ENCODE measurements at places on chromosomes 1 and 21. TPM values are rescaled to one million over a fixed set of nuclear protein-coding genes. Genes with fewer than 3 reads are reported as not detected.

- no peak for DNase-seq
- no peak overlapping the region for H3K4me3 ChIP-seq
- H3K36me3 ChIP-seq, result peaks cover 4% of the 10 kb centered on the region
- no peaks in the 10 kb centered on the region for H3K4me1 ChIP-seq
Measured at GRCh38 chr1:25813734-25814471, 5.9 kb upstream of the MTFR1L start.

DNA sequence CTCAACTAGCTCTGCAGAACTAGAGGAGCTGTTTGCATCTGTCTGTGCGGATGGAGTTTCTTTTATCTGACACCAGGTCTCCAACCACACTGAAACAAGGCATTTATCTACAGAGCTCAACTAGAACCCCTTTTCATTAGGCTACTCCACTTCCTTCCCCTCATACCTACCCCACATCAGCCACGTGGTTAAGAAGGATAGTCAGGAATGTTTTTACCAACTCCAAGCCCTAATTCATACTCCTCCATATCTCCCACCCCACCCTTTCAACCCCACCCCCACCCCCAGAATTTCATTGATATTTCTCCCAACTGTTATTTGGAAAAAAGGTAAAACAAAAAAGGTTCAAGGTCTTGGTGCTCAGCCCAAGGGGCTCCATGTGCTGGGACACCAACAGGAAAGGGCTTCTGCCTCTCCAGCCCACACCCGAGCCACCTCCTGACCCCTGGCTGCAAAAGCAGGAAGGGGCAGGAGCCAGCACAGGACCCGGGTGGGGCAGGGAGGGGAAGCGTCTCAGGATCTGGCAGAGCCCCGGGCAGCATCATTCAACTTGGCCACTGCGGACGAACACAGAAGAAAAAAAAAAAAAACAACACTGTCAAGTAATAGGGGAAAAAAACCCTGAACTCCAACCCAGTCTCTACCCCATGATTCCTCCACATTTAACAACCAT lies 7.0 kb downstream of the ENSA start:
- H3K36me3 ChIP-seq, result no peaks in the 10 kb centered on the region
- no peak overlapping the region for H3K4me3 ChIP-seq
- H3K27ac ChIP-seq, result no peak overlapping the region

GRCh38 chr1:203099805-203100515 lies 14.1 kb upstream of the MYOG start:
- no peaks in the 10 kb centered on the region for H3K27me3 ChIP-seq
- no peak overlapping the region for H3K4me3 ChIP-seq
- no peaks in the 10 kb centered on the region for H3K4me1 ChIP-seq

- no peaks in the 10 kb centered on the region for H3K4me1 ChIP-seq
- no peaks in the 10 kb centered on the region for H3K27me3 ChIP-seq
- H3K36me3 ChIP-seq, result no peaks in the 10 kb centered on the region
- H3K4me3 ChIP-seq, result no peak overlapping the region
Measured at GRCh38 chr1:176612791-176613190, 149.8 kb downstream of the PAPPA2 start.

DNA sequence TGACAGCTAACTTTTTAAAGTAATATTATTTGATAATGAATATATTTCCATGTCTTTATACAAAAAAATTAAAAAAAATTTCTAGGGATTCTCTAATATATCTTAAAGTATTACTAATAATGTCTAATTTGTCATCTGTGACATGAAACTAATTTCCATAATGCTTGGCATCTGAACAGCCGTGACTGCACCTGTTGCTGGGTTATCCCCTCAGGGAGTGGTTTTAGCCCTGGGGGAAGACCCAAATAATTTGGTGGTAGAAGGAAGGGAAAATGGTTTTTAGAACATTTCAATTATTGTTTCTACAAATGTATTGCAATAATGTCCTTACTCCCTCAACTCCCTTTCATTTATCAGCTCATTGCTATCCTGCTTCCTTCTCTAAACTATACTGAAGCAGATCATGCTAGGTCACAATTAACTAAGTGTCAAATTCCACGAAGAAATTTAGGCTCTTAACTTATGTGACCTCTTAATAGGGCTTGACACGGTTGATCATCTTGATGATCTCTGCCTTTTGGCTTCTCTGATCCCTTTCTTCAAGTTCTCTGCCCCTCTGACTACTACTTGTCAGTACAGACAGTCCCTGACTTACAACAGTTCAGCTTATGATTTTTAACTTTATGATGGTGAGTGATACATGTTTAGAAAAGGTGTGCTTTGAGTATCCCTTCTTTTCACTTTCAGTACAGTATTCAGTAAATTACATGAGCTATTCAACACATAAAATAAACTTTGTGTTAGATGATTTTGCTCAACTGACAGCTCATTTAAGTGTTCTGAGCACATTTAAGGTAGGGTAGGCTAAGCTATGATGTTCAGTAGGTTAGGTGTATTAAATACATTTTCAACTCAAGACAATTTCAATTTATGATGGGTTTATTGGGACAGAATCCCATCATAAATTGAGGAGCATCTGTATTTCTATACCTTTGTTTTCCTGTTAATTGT lies 26.4 kb upstream of the DPH5 start:
- peaks cover 1% of the 10 kb centered on the region for H3K36me3 ChIP-seq
- H3K4me1 ChIP-seq, result no peaks in the 10 kb centered on the region
- H3K27me3 ChIP-seq, result no peaks in the 10 kb centered on the region

- no peak overlapping the region for H3K4me3 ChIP-seq
- H3K27ac ChIP-seq, result no peak overlapping the region
- H3K27me3 ChIP-seq, result no peaks in the 10 kb centered on the region
- no peak for DNase-seq
- H3K36me3 ChIP-seq, result no peaks in the 10 kb centered on the region
Measured at GRCh38 chr1:26686795-26687194, 9.0 kb upstream of the ARID1A start.

DNA sequence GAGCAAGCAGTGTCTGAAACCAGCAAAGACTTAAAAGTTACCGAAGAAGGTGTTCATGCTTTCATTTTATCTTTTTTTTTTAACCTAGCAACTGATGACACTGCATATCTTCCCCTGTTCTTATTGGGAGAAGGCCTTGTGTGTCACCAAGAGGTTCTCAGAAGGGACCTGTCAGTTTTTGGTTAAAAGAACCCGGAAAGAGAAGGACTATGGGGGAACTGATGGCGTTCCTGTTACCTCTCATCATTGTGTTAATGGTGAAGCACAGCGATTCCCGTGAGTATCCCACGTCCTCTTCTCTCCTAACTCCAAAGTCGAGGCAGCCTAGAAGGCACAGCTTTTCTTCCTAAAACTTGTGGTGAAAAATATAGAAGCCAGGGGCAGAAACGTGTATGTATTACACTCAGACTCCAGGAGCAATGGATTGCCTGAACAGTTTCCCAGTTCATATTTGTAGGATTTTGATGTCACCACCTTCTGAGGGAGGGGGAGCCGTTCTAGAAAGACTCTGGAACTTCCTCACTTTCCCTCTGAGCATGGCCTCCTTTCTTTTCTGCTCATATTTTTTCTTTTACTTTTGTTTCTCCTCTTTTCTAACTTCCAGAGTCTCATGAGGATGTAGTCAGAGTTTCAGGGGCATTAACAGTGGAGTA lies at the start of gene MR1:
Gene MR1 (plus strand): TSS at position 185 of the 653 bp plus-strand sequence. CDS start 25 bp downstream, at position 210.
- H3K36me3 ChIP-seq, result no peaks in the 10 kb centered on the region
- peak within 1 kb of the TSS; percentile 99 for H3K27ac ChIP-seq

DNA sequence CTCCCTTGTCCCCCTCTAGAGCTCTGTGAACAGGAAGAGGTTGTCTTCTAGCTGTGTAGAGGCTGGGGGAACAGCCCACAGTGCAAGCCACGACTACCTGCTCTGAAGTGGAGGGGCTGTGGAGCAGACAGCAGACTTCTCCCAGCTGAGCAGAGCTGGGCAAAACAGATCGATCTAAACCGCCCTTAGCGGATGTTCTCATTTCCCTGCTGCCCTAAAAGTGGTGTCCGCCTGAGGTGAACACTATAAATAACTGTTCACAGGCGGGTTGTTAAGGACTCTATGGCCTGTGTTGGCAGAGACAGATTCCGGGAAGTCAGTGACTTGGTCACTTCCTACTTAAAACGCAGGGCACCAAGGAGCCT lies 203.2 kb downstream of the RHOU start:
- H3K27ac ChIP-seq, result peak overlapping the region; percentile 78
- DNase-seq, result peak; percentile 69
- no peaks in the 10 kb centered on the region for H3K36me3 ChIP-seq
- no peaks in the 10 kb centered on the region for H3K27me3 ChIP-seq
- H3K4me3 ChIP-seq, result no peak overlapping the region

GRCh38 chr1:32984455-32985171 lies 20.0 kb upstream of the RNF19B start:
- DNase-seq, result no peak
- no peaks in the 10 kb centered on the region for H3K36me3 ChIP-seq
- H3K4me1 ChIP-seq, result no peaks in the 10 kb centered on the region
- H3K4me3 ChIP-seq, result no peak overlapping the region

DNA sequence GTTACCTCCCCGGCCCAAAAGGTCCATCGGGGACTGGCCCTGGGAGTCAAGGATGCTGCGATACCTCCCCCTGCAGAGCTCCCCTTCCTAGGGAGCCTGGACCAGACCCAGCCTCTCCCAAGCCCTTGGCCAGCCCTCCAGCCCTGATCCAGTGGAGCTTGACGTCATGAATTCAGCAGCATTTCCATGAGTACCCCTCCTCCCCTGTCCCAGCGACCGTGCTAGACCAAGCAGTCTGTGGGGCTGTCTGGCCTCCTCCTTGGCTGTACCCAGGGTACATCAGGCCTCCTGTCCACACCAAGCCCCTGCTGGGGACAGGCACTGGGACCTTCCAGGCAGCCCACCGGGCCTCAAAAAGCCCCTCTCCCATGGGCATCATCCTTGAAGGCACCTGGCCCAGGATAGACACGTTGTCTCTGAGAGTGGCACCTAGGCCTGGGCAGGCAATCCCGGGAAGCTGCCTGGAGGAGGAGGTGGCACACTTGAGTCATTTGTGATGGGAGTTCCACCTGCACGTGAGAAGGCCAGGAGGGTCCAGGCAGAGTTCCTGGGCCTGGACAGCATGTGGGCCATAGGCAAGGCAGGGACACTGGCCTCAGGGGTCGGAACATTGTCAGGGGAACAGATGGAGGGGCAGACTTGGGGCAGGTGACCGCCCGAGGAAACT lies 46.4 kb downstream of the WNT9A start:
- peak; percentile 59 for DNase-seq
- H3K4me1 ChIP-seq, result no peaks in the 10 kb centered on the region
- no peak overlapping the region for H3K27ac ChIP-seq
- no peaks in the 10 kb centered on the region for H3K27me3 ChIP-seq
- H3K36me3 ChIP-seq, result no peaks in the 10 kb centered on the region
- H3K4me3 ChIP-seq, result no peak overlapping the region

- H3K4me3 ChIP-seq, result peak overlapping the region; percentile 38
- H3K36me3 ChIP-seq, result no peaks in the 10 kb centered on the region
- H3K27me3 ChIP-seq, result no peaks in the 10 kb centered on the region
- no peak for DNase-seq
Measured at GRCh38 chr1:6392809-6393399, 663 bp downstream of the ACOT7 start.

- H3K27ac ChIP-seq, result no peak overlapping the region
- H3K27me3 ChIP-seq, result no peaks in the 10 kb centered on the region
- no peak for DNase-seq
- H3K4me1 ChIP-seq, result no peaks in the 10 kb centered on the region
- H3K36me3 ChIP-seq, result no peaks in the 10 kb centered on the region
- no peak overlapping the region for H3K4me3 ChIP-seq
Measured at GRCh38 chr1:14602136-14602535, 3.7 kb downstream of the KAZN start.

GRCh38 chr1:54004481-54005049 lies 13.4 kb downstream of the LDLRAD1 start:
- H3K4me3 ChIP-seq, result no peak overlapping the region
- H3K27me3 ChIP-seq, result no peaks in the 10 kb centered on the region
- no peaks in the 10 kb centered on the region for H3K36me3 ChIP-seq
- no peak overlapping the region for H3K27ac ChIP-seq
- no peaks in the 10 kb centered on the region for H3K4me1 ChIP-seq

- H3K36me3 ChIP-seq, result no peaks in the 10 kb centered on the region
- peak overlapping the region; percentile 76 for H3K27ac ChIP-seq
- H3K27me3 ChIP-seq, result no peaks in the 10 kb centered on the region
- H3K4me3 ChIP-seq, result no peak overlapping the region
Measured at GRCh38 chr1:17629460-17629859, 90.0 kb downstream of the ARHGEF10L start.

DNA sequence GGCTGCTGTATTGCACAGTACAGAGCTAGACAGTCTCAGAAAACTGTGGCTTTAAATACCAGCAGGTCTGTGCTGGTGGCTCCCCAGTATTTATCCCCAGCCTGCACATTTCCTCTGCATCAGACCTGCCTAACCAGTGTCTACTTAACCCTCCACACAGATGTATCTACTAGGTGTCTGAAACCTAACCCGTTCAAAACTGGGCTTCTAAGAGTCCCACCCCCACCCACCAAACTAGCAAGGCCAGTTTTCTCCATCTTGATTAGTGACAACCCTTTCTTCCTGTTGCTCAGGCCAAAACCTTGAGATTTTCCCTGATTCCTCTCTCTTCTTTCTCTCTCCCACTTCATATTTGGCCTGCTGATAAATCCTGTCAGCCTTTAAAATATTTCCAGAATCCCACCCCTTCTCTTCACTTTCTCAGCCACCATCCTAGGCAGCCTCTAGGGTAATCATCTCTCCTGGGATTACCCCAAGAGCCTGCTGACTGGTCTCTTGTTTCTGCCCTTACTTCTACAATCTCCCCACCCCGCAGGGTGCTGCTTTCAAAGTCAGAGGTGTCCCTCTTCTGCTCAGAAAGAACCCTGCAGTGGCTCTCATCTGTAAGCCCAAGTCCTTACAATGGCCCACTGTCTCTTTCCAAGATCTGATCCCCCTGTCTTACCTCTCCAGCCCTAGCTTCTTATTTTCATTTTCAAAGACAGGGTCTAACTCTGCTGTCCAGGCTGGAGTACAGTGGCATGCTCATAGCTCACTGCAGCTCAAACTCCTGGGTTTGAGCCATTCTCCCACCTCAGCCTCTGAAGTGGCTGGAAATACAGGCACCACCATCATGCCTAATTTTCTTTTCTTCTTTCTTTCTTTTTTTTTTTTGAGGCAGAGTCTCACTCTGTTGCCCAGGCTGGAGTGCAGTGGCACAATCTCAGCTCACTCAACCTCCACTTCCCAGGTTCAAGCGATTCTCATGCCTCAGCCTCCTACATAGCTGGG lies 45.2 kb downstream of the H3-3A start:
- H3K4me3 ChIP-seq, result no peak overlapping the region
- DNase-seq, result no peak
- H3K27me3 ChIP-seq, result no peaks in the 10 kb centered on the region
- H3K27ac ChIP-seq, result peak overlapping the region; percentile 90
- no peaks in the 10 kb centered on the region for H3K36me3 ChIP-seq
- no peaks in the 10 kb centered on the region for H3K4me1 ChIP-seq

- no peaks in the 10 kb centered on the region for H3K4me1 ChIP-seq
- DNase-seq, result no peak
- H3K4me3 ChIP-seq, result no peak overlapping the region
- H3K27ac ChIP-seq, result no peak overlapping the region
- no peaks in the 10 kb centered on the region for H3K27me3 ChIP-seq
Measured at GRCh38 chr1:226903819-226904716, 33.7 kb downstream of the PSEN2 start.

Gene CRP
- 0.32 TPM for total RNA-seq

Gene ETNK2
- 15.8 TPM for total RNA-seq

Gene OR10J1
- not detected for total RNA-seq

Gene IVL
- not detected for total RNA-seq

Gene CSF3R
- total RNA-seq, result 34.7 TPM

Gene NBPF6
- not detected for total RNA-seq

Gene ASCL5
- not detected for total RNA-seq

Gene SLC6A9
- 18.9 TPM for total RNA-seq
